ENCODE measurements at places on chromosomes 1 and 21. TPM values are rescaled to one million over a fixed set of nuclear protein-coding genes. Genes with fewer than 3 reads are reported as not detected.

- no peak for DNase-seq
Observed at GRCh38 chr1:208235356-208235981, 8.7 kb downstream of the PLXNA2 start.

DNA sequence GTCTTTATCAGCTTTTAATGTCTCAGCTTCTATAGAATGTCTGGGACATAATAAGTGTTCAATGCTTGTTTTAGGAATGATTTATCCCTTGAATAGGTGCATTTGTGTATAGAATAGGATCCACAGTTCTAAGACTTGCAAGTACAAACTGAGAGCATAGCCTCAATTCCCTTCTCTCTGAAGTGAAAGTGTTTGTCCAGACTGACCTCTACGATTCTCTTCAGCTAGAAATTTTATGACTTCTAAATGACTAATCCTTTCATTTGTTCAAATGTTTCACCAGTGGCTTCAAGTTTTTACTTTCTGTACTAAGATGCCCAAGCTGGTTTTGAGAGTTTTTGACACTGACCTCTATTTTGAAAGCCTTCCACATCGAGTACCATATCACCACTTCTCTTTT is 608.2 kb upstream of the ADGRL4 start:
- no peak for DNase-seq

DNA sequence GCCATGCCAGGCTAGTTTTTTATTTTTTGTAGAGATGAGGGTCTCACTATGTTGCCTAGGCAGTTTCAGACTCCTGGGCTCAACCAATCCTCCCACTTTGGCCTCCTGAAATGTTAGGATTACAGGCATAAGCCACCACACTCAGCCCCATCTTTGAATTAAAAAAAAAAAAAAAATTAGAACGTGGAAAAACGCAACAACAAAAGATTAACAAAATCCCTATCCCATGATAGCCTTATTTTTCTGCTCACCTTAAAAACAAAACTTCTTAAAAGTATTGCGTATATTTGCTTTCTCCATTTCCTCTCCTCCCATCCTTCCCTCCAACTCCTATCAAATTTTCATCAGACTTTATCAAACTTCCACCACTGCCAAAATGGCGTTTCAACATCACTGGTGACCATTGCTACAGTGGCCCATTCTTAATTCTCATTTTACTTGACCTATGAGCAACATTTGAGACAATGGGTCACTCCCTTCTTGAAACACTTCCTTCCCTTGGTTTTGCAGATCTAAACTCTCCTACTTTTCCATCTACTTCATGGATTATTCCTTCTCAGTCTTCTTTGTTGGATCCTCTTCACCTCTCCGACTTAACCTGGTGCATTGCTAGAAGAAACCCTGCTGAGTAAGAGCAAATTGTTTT is 579 bp upstream of the ZNF684 start:
- no peak for DNase-seq

- no peak for DNase-seq
Observed at GRCh38 chr21:8991088-8991907, 1530.1 kb upstream of the TPTE start.

DNA sequence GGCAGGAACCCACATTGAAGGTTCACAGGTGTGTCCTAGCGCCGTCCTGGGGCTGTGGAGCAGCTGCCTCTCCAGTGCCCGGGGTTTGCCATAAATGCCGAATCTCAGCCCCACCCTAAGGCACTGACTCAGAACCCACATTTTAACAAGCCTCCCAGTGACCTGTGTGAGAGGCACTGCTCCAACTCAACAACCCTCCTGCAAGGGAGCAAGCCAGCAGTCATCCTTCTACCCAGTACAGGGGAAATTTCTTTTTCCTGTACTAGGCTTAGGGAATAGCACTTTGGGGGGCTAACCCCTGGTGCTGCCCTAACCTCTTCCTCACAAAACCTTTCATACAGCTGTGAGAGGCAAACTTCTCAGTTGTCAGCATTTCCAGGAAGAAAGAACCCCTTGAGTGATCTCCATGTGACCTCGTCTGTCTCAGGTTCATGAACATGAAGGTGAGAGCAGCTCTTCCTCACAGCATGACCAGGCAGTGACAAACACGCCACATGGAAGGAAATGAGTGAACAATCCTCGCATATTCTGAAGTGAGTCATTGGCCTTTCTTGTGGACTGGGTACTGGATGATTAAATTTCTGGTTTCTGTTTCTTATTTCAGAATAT is 11.4 kb upstream of the BCAR3 start:
- DNase-seq: no peak

GRCh38 chr1:169451218-169451824 is 24.0 kb upstream of the CCDC181 start:
- no peak for DNase-seq

GRCh38 chr21:45780647-45781046 is 137.1 kb downstream of the PCBP3 start:
- no peak for DNase-seq

GRCh38 chr1:91863498-91863897 is 22.5 kb downstream of the TGFBR3 start:
- no peak for DNase-seq

- DNase-seq: no peak
Observed at GRCh38 chr1:153509036-153509435, 26.8 kb downstream of the S100A6 start.

GRCh38 chr1:68426594-68426993 is 23.2 kb downstream of the RPE65 start:
- DNase-seq: no peak

DNA sequence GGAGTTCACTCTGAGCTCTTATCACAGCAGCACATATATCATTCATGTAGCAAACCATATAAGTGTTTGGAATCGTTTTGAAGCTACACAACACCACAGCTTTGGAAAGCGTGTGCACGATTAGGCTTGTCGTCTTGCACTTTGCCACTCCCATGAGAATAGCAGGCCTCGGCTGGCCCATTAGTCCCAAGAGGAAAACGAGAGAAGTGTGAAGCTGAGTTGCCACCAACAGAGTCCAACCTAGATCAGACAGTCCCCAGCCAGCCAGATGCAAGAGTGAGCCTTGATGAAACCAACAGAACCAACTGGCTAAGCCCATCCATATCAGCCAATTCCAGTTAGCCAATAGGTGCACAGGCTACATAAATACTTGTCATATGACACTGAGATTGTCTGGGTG is 238.4 kb downstream of the C1orf94 start:
- DNase-seq: no peak

DNA sequence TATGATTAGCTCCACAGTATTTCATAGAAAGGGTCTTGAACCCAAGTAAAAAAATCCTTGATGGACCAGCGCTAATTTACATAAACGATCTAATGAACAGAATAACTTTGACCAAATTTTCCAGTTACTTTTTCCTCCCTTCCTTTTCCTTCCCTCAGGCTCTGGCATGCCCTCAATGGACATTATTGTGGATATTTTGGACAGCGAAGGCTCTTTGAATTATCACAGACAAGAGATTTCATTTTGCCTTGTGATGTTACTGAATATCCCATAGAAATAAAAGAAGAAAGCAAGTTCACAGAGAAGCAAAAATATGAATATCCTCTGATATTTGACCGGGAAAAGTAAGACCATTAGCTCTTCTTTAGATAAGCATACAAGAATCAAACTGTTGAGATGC is 60.3 kb upstream of the EXO1 start:
- DNase-seq: no peak

DNA sequence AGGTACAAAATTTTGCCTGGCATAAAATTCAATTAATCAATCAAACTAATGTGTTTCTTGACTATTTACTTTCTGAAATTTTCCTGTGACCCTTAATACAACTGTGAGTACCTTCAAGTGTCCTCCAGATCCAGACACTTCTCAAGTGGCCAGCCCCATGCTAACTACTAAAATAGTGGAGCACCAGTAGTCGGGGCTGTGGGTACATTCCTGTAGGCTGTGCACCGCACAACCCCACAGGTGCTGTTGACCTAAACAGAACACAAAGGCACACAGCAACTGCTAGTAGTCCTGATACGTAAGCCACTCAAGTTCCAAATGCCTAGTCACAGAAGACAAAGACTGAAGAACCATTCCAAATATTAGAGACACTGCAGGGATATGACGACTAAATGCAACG is 36.6 kb downstream of the TMEM50B start:
- no peak for DNase-seq

DNA sequence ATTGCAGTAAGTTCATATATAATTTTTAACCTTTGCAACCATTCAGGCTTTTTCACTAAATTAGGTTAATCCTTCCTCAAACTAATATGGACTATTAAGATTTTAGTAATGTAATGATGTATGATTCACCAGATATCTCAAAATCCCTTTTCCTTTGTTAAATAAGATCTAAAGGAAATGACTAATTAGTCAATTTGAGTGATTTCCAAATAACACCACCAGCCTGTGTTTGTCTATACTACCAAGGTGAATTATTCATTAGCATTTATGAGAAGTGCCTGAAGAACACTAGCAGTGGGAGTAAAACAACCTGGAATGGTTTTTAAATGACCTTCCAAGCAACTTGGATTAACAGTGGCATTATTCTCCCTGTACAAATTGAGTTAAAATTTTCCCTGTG is 670.6 kb upstream of the PKN2 start:
- DNase-seq: no peak

- no peak for DNase-seq
Observed at GRCh38 chr1:109775398-109775797, 11.7 kb upstream of the EPS8L3 start.

- DNase-seq: no peak
Observed at GRCh38 chr1:84795213-84795612, 97.8 kb downstream of the LPAR3 start.

GRCh38 chr1:90704817-90705216 is 12.3 kb downstream of the BARHL2 start:
- no peak for DNase-seq

DNA sequence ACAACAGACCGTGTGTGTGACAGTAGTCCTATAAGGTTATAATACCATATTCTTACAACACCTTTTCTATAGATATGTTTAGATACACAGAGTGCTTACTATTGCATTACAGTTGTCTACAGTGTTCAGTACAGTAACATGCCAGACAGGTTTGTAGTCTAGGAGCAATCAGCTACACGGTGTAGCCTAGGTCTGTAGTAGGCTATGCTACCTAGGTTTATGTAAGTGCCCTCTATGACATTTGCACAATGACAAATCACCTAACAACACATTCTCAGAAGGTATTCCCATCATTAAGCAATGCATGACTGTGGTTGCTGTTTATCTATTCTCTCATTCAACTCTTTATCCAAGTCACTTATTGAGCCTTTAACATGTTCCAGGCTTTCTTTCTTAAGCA is 1.8 kb upstream of the WLS start:
- DNase-seq: no peak

DNA sequence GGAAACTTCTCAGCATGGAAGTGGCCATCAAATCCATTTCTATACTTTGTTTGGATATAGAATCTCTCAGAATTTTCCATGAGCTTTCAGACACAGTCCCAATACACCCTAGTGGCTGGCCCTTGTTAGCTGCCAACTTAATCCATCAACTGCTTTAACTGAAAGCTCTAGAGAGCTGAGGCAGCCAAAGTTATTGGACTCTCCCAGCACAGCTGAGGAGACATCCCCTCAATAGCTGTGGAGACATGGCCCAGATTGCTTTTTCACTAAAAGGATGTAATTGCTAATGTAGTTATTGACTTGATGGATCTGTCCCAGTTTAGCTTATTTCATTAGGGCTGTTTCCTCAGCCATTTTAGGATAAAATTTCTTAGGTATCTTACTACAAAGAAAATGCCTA is 94.8 kb upstream of the PRMT6 start:
- no peak for DNase-seq

DNA sequence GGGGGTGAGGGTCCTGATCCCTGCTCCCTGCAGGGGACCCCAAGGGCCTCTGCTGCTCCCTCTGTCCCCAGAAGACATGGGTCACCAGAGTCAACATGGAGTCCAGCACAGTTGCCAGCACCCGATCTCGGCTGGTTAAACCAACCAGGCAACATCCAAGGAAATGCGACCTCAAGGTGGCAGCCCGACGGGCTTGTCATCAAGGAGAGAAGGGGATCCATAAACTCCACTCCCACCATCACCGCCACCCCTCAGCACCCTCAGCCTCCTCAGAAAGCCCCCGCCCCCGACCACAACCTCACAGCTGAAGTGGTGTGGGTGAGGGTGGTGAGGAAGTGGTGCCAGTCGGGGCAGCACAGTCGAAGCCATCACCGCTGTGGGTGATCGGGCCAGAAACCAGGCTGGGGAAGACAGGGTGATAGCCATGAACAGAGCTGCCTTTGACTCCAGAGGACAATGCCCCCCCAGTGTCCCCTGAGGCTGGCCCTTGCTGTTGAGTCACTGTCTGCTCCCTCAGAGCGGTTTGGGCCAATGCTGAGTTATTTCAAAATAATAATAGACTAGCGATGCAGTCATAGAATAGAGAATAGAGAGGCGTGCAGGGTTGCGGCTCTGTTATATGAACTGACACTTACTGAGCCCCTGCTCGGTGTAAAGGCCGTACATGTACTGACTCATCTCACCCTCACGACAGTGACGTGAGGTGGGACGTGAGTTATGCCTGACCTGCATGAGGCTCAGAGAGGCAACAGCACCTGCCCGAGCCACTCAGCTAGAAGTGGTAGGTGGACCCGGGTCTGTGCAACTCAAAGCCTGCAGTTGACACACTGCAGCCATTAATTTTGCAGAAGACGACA is 88.7 kb upstream of the IFFO2 start:
- DNase-seq: no peak

GRCh38 chr1:4657960-4658541 is 3.6 kb downstream of the AJAP1 start:
- DNase-seq: no peak

The S100A16 gene
- polyA plus RNA-seq: 122 TPM

The BATF3 gene
- 3.8 TPM for polyA plus RNA-seq

The GBP6 gene
- not detected for polyA plus RNA-seq

The SEMA4A gene
- 7.7 TPM for polyA plus RNA-seq

The FCRL6 gene
- polyA plus RNA-seq: 0.40 TPM

The AMIGO1 gene
- 1.6 TPM for polyA plus RNA-seq

The PHF13 gene
- 4.6 TPM for polyA plus RNA-seq

The OR10J1 gene
- polyA plus RNA-seq: not detected

The SH3BGRL3 gene
- polyA plus RNA-seq: 157 TPM

The HPDL gene
- 1.1 TPM for polyA plus RNA-seq

The THEM5 gene
- not detected for polyA plus RNA-seq

The CPT2 gene
- 28.1 TPM for polyA plus RNA-seq

The GNAT2 gene
- polyA plus RNA-seq: 0.28 TPM
